Panc1 (cell line): ENCODE measurements at places on chromosomes 11 and 22. TPM values are rescaled to one million over a fixed set of nuclear protein-coding genes. Genes with fewer than 3 reads are reported as not detected.
A peak's percentile ranks its signal among the peaks of the same experiment; 100 is the strongest.

GRCh38 chr22:46036558-46037408, 59.8 kb upstream of the WNT7B start:
- DNase-seq = no peak

DNA sequence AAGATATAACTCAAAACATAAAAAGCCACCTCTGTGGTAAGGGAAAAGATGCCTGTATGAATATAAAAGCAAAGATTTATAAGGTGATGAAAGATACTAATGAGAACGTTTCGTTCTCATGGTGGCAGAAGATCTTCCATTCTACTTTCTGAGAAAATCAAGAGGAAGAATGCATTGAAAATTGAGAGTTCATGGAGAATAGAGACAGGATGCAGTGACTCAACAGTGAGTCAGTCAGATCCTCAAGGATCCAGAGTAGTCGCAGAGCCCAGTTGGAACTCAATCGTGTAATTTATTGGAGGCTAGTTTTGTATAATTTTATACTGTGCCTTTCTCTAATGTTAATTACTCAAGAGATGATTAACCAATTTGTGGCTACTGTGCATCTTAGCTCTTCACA, 73.3 kb downstream of the ENTHD1 start:
- peak; percentile 15 for DNase-seq

Gene MPPED2
- total RNA-seq = not detected

DNA sequence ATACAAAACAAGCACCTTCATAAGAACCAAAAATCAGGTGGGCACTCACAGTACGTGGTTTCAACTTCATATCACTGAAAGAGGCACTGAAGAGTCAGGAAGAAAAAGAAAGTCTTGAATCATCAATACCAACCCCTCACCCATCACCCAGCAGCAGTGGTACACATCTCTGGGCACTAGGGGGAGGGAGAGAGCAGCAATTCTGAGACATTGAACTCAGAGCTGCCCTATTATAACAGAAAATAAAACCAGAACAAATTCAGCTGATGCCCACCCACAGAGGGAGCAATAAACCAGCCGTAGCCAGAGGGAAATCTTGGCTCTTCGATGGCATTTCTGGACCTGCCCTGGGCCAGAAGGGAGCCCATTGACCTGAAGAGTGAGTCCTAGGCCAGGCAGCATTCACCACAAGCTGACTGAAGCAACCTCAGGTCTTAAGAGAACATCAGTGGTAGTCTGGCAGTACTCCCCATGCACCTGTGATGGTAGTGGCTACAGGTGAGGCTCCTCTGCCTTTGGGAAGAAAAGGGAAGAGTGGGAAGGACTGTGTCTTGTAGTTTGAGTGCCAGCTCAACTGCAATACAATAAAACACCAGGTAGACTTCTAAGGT, 42.2 kb upstream of the FAM181B start:
- peak; percentile 33 for DNase-seq

Gene GLYAT
- not detected for total RNA-seq

DNA sequence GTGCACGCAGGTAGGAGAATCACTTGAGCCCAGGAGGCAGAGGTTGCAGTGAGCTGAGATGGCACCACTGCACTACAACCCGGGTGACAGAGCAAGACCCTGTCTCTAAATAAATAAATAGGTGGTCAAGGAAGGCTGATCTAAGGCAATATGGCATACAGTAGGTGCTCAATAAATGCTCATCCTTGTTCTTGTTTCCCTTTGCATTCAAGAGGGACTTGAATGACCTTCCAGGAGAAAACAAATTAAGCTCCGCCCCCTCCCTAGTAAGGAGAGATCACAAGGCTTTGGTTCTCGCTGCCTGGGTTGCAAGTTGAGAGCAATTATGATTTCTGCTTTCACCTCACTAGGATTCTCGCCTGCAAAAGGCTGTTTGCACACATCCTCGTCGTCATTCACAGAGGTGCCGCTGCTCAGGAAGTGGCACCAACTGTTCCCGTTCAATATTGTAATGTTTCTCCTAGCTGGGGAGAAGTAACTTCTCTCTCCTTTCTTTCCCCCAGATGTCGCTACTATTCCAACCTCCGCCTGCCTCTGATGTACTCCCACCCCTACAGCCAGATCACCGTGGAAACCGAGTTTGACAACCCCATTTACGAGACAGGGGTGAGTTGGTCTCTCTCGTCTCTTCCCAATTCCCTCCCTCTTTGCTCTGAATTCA, 51.8 kb upstream of the ASPHD2 start:
- no peak for DNase-seq

Gene SLC37A4
- total RNA-seq = 33.2 TPM

DNA sequence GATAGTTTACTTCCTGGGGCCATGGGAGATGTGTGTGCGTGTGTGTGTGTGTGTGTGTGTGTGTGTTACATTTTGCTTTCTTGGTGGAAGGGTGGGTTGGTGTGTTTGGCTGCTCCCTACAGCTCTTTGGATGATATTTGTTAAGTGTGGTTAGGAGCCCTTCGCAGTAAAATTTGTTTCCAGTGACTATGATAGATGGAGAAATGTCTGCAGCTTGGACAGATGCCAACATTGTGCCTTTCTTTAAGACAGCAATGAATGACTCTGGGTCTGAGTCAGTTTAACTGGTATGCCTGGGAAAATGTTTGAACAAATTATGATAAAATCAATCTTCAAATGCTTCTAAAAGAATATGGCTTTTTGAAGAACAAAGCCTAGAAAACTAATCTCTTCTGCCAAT, 102.7 kb upstream of the TRPC6 start:
- no peak for DNase-seq

Gene ARHGAP8
- 9.2 TPM for total RNA-seq

GRCh38 chr11:75450826-75451821, 18.1 kb upstream of the KLHL35 start:
- DNase-seq = no peak

DNA sequence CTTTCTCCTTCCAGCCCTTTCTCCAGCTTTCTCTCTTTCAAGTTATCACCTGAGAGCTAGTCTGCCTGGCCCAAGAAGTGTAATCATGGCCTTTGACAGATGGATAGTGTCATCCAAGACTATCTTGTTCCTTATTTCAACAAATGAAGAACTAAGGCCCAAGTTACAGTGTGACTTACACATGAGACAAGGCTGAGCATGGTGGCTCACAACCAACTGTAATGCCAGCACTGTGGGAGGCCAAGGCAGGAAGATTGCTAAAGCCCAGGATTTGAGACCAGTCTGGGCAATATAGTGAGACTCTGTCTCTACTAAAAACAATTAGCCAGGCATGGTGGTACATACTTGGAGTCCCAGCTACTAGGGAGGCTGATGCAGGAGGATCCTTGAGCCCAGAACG, 3.7 kb upstream of the RANGAP1 start:
- DNase-seq = no peak

DNA sequence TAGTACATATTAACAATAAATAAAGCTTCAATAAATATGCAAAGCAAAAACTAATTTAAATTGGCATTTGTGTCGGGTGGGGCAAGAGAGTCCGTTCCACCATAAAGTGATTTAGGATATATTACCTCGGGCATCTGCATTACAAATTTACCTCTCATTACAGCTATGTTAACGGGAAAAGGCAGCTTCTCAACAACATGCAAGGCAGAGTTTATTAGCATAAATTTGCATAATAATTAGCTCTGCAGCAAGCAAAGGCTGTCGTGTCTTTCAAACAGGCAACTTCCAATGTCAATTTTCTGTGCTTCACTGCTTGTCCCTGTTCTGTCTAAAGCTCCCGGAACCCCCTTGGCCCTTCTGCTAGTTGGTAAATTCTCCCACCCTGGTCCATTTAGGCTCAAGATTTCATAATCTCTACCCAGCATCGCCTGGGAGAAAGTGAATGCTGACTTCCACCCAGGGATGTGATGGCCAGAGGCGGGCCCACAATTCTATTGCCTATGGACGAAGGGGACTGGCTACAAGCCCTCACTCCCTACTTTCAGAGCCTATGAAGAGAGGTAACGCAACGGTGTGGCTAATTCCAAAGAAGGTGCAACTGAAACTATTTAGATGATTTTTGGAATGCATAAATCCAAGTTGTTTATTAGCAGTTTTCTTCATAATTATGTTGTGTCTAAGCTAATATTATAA, 462.1 kb downstream of the OPCML start:
- no peak for DNase-seq

DNA sequence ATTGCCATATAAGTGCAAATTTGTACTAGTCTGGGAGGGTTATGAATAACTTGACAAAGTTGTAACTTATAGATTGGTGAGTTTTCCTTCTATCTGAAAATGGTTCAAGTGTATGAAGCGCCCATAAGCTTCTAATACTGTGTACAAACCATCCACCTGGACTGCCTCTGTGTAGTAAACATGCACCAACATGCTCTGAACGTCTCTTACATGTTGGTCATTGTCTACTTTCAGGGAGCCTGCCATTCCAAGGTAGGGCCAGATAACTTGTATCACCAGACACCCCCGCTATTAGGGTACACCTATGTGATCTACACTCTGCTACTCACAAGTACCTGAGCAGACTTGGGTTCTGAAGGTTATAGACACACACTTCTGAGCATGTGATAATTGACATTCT, 735.5 kb upstream of the API5 start:
- DNase-seq = no peak

GRCh38 chr11:11261629-11262028, 91.4 kb downstream of the CSNK2A3 start:
- DNase-seq = no peak

GRCh38 chr11:93458286-93458685, 84.9 kb downstream of the SMCO4 start:
- no peak for DNase-seq

GRCh38 chr11:66561178-66561974, 7.0 kb downstream of the CTSF start:
- DNase-seq = no peak

Gene CCDC85B
- total RNA-seq = 85.4 TPM

DNA sequence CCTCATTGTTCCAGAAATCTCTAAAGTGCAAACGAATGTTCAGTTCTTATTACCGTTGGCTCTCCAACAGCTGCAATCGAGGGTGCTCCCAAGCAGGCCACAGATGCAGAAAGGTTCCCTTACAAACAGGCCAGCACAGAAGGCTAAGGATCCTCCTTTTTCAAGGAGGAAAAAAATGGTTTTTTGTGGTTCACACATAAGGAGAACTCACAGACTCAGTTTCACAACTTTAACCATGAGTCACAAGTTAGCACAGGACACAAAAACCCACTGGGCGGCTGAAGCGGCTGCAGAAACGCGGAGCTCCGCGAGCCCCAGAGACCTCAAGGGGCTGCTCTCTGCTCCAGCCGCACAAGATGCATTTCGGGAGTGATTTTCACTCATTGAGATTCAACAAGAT, 98.2 kb upstream of the PRR5 start:
- no peak for DNase-seq

- no peak for DNase-seq
Observed at GRCh38 chr22:31826443-31826842, 72.6 kb downstream of the DEPDC5 start.

GRCh38 chr22:39527481-39527961, 5.0 kb downstream of the RPS19BP1 start:
- DNase-seq = no peak

DNA sequence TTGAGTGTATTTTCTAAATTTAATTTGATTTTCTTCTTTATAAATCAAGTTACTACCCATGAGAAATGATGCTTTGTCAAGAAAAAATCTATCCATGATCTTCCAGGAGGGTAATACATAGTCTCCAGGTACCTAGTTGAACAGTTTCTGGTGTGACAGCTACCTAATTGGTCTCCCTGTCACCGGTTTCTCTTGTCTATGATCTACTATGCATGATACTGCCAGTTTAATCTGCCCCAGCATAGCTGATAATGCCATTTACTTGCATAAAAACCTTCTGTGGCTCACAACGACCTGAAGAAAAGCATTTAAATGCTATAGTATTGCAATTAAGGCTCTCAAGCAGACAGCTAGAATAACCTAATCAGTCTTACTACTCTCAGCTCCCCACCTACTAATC, 349.5 kb downstream of the DLG2 start:
- DNase-seq = no peak

Gene HEPHL1
- total RNA-seq = not detected

DNA sequence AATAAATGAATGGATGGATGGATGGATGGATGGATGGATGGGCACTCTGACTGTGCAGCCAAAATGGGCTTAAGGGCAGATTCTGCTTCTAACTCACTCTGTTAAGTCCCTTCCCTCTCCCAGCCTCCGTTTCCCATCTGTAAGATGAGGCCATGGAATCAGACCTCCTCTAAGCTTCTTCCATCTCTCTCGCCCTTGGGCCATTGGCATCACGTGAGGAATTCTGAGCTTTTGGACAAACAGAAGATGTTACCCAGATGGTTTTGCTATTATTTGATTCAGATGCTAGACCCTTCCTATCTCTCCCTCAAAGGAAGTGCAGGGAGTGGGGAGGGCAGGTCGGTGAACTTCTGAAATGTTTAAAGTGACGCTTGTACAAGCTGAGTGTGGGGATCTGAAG, 4.0 kb upstream of the CYTH4 start:
- DNase-seq = no peak

Gene CAVIN3
- 31.1 TPM for total RNA-seq
